ENCODE measurements at places on chromosomes 4 and X. TPM values are rescaled to one million over a fixed set of nuclear protein-coding genes. Genes with fewer than 3 reads are reported as not detected.
A peak's percentile ranks its signal among the peaks of the same experiment; 100 is the strongest.

DNA sequence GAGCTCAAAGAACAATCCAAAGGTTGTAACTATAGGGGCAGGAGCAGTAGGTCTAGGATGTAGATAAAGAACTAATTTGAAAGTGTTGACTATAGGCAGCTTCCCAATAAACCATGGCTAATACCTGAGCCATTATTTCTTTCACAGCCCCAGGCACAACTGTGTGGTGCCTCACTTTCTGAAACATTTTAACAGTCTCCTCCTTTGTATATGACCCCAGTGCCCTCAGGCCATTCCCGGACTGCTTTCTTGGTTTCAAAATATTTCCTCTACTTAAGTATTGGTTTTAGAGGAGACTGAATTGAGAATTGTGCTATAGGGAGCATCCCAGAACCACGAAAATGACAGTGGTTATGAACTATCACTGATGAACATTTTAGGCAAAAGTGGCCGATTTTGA, 728.7 kb downstream of the IL1RAPL1 start:
- DNase-seq, result peak; percentile 26

GRCh38 chr4:21013501-21013900, 313.2 kb downstream of the PACRGL start:
- no peak for DNase-seq

GRCh38 chrX:649166-649565, 18.6 kb downstream of the SHOX start:
- no peak for DNase-seq

GRCh38 chr4:52891743-52892142, 29.6 kb downstream of the RASL11B start:
- no peak for DNase-seq

DNA sequence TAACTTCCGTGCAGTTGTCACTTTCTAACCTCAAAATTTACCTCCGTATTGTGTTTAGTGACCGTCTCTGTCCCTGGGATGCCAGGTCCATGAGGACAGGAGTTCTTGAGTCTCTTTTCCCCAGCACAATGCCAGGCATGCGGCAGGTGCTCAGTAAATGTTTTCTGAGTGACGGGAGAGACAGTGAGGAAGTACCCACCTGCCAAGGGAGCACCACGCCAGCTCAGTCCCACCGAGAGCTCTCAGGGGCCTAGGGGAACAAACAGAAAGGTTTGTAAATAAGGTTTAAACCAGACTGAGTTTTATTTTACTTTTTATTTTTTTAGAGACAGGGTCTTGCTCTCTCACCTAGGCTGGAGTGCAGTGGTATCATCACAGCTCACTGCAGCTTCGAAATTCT, 81.5 kb upstream of the NKX1-1 start:
- no peak for DNase-seq

DNA sequence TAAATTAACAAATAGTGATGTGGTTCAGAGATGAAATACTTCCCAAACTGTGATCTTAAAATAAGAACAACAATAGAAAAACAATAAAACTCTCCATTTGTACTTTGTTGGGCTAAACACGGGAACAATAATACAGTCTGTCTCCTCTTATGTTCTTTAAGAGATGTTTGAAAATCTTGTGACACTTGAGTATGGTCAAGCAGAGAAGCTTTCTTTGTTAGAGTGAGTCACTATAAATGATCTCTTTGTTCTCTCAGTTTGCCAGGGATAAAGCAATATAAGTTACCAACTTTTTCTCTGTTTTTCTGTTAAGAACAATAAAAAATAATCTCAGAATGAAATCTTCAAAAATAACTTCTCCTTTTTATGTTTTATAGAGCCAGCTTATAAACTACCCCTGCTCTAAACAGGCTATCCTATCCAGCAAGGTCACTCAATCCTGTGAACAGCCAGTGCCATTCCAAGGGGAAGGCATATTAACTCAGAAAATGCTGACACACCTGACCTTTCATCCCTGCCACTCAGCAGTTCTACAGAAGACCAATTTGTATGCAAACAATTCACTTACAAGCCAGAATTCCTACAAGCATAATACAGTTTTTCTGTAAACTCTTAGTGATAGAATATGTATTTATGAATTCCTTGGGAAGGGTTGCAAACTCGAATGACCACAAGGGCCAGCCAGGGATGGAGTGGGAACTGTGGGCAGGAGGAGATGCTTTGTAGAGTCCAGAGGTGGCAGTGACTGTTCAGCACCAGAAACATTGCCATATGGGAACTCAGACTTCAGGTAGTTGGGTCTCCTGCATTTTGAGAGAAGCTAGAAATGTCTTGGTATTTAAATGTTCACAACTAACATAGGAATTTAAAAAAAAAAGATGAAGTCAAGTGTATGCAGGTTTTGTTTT, 52.2 kb downstream of the AFM start:
- DNase-seq, result no peak

DNA sequence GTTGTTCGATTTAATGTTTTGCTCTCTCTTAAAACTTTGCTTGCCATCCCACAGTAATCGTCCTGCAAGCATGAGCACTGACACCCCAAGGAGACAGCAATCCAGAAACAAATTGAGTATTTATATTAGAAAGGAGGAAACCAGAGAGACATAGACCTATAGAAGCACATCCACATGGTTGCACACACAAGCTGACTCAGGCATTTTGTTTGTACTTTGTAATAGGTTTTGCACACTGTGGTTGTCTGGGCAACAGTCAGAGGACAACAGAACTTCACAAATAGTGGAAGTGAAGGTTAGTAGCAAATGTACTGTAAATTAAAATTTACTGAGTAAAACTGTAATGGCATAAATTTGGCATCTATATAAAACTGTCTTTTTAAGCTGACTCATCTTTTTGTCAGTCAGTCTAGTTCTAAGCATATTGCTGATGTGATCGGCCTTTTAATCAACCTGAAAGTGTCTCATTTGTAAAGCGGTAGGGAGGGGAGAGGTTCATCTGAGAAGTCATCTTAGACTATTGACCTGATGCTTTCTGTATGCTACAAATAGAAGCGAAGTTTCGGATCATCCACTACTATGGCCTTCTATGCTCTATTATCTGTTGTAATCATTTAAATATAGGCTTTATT, 1624.7 kb downstream of the ARAP2 start:
- no peak for DNase-seq

DNA sequence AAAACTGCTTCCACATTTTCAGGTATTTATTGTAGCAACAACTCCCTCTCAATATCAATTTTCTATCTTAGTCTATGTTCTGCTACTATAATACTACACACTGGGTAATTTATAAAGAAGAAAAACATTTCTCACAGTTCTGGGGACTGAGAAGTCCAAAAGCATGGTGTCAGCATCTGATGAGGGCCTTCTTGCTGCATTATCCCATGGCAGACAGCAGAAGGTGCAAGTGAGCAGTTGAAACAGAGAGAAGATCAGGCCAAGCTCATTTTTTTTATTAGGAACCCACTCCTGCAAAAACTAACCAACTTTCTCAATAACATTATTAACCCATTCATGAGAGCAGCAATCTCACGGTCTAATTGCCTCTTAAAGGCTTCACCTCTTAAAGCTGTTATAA, 376.0 kb downstream of the RAB28 start:
- DNase-seq, result no peak

GRCh38 chrX:10666102-10666501, 45.7 kb upstream of the MID1 start:
- no peak for DNase-seq

DNA sequence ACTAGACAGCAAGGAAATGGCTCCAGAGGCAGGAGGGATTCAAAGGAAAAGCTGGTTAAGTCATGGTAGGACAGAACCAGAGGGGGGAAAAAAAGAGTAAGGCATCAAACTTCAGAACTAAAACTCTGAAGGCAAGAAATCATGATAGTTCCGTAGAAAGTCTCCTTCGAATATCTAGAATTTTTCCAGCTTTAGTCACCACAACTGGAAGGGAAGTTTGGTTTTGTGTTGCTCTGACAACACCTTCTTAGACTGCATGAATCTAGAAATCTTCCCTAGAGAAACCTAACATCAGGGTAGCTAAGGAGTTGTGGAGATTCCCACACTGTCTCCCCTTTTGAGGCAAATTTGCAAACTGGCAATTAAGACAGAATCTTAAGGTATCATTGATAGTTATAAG, 33.7 kb downstream of the AMMECR1 start:
- no peak for DNase-seq

- no peak for DNase-seq
Measured at GRCh38 chr4:149766135-149766534, 49.5 kb downstream of the IQCM start.

- no peak for DNase-seq
Measured at GRCh38 chrX:23840674-23841073, 57.7 kb downstream of the SAT1 start.

DNA sequence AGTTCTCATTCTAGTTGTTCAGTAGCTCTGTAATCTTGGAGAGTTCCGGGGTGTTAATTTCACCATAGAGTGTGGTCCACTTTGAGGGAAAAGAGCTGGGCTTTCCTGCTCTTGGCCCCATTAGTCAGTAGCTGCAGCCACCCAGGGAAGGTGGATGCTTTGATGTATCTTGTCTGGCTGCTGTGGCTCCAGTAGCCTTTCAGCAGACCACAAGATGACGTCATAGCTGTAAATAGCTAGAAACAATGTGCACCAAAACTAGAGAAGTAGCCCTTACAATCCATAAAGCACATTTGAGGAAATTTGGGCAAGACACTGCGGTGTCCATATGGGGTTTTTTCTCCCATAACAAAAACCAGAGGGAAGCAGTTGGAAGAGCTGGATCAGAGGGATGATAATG, 32.9 kb upstream of the PRPS2 start:
- no peak for DNase-seq

Gene KDR
- total RNA-seq, result not detected

Gene CSN1S1
- not detected for total RNA-seq

Gene PDE5A
- total RNA-seq, result 10.8 TPM

Gene OTUD6A
- not detected for total RNA-seq

Data from Caco-2 (cell line).